ENCODE measurements at places on chromosomes 1 and 21. TPM values are rescaled to one million over a fixed set of nuclear protein-coding genes. Genes with fewer than 3 reads are reported as not detected.
A peak's percentile ranks its signal among the peaks of the same experiment; 100 is the strongest.

Gene GJA5
- 3.5 TPM for total RNA-seq

Gene HIVEP3
- 3.0 TPM for total RNA-seq

Gene EPHB2
- total RNA-seq = 22.2 TPM

Gene KRTAP13-2
- not detected for total RNA-seq

Gene LCE1F
- not detected for total RNA-seq

Gene NUP210L
- 0.10 TPM for total RNA-seq

Gene MYOC
- 5.2 TPM for total RNA-seq

Gene LRRN2
- total RNA-seq = 10.3 TPM

Gene KCNN3
- total RNA-seq = 12.9 TPM

Gene NOS1AP
- 6.8 TPM for total RNA-seq

Gene ECM1
- 9.2 TPM for total RNA-seq

Gene TTLL7
- 94.0 TPM for total RNA-seq

Gene CA14
- 33.7 TPM for total RNA-seq

Gene ATP1A2
- 2,060 TPM for total RNA-seq

Gene CAMK2N1
- 93.3 TPM for total RNA-seq

Gene BCL2L15
- total RNA-seq = 0.59 TPM

Gene AHCTF1
- 28.7 TPM for total RNA-seq

Gene PLA2G2C
- total RNA-seq = not detected

Gene S100A1
- 3.7 TPM for total RNA-seq

Gene ZSWIM5
- total RNA-seq = 7.9 TPM

Gene CYP4A22
- total RNA-seq = 0.22 TPM

Gene FAM131C
- 1.9 TPM for total RNA-seq

Gene RGS16
- 13.1 TPM for total RNA-seq

- DNase-seq = no peak
Observed at GRCh38 chr1:7060745-7061144, 275.5 kb downstream of the CAMTA1 start.

GRCh38 chr1:201214461-201214860, 23.8 kb downstream of the IGFN1 start:
- no peak for DNase-seq

- no peak for DNase-seq
Observed at GRCh38 chr1:167808104-167808503, 86.3 kb downstream of the MPZL1 start.

- no peak for DNase-seq
Observed at GRCh38 chr1:14956579-14957195, 196.9 kb upstream of the TMEM51 start.

- DNase-seq = no peak
Observed at GRCh38 chr1:223834660-223835263, 11.0 kb downstream of the TP53BP2 start.

DNA sequence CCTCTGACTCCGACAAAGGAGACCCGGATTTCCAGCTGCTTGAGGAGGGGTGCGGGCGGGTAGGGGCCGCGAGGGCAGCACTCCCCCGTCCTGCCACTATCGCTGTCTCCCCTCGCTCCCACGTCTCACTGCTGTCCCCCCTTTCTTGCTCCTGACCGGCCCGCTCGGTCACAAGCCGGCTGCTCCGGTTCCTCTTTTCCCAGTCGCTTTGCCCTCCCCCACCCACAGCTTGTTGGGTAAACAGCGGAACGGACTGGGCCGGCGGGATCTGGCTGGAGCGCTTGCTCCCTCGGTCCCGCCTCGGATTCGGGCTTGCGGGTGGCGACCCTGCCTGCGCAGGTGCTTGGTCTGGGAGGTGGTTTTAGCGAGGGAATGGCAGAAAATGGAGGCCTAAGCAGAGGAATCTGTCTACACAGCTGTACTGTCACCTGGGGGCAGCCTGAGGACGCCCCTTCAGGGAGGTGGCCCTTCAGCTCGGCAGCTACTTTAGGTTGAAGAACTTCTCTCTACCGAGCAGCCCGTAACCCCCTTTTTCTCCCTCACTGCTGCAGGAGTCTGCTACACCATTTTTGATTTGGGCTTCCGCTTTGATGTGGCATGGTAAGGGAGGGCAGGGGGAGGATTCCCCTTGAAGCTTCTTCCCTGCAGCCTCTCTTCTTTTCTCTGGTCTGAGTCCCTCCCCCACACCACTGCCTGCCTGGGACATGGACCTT, 645 bp downstream of the ATP6V0B start:
- no peak for DNase-seq

GRCh38 chr1:5455056-5455455, 537.2 kb downstream of the NPHP4 start:
- DNase-seq = no peak

DNA sequence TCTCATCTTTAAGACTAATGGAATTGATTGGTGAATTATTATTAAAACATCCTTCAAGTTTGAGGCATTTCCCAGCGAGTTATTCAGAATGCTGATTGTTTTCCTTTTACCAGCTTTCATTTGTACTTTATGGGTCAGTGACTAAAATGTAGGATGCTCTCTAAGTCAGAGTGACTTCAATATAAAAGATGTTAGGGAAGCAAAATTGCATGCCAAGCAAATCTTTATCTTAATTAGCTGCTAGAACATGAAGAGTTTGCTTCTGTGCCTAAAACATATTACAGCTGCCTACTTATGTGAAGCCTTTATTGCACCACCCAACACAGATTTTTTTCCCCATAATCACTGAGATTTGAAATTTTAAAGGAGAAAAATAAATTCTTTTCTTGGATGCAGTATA, 79.8 kb upstream of the CYYR1 start:
- DNase-seq = peak; percentile 50

DNA sequence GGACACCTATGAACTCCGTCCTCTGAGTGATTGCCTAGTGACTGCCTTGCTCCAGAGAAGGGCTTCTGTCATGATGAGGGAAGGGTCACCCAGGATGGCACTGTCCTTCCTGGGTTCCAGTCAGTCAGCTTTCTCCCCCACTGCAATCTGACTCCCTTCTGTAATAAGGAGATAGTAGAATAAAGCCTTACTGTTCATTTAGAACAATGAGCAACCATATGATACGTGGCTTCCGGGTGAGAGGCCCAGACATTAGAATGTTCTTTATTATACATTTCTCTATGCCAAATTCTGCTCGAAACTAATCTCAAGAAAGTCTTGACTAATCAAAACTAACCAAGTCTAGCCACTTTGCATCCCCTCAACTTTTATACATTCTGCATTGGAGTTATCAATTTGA, 8.5 kb upstream of the MTMR11 start:
- no peak for DNase-seq

- no peak for DNase-seq
Observed at GRCh38 chr1:112453876-112454275, 54.9 kb upstream of the WNT2B start.

DNA sequence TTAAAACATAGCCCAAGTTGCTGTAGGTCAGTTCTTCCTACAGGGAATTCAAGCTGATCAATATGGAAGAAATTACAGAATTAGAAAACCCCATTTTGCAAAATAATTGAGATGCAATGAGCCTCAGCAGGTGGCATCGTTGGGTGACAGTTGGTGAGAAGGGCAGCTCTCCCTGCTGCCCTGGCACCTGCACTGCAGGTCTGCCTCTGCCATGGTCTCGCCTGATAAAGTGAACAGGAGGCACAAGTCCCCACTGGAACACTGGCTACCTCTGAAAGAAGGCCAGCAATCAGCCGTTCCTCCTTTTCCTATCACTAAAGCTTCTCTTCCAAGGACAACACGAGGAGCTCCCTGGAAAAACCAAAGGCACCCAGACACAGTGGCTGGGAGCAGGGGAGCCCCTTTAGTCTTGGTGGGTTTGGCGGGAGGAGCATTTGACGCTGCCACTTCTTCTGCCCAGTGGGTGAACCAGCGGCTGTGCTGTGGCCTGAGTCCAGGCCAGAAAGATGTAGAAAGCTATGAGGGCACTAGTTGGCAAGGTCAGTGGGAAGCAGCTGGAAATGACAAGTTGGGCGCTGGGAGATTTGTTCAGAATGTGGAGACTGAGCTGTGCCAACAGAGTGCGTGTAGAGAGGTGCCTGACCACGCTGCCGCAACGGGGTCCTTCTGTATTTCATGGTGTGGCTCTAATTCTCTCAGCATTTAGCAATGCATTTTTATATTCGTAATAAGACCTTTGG, 93.1 kb downstream of the RIPK4 start:
- no peak for DNase-seq

GRCh38 chr1:26163684-26164035, 4.8 kb downstream of the FAM110D start:
- no peak for DNase-seq

- DNase-seq = no peak
Observed at GRCh38 chr1:113802367-113803007, 9.8 kb downstream of the RSBN1 start.

GRCh38 chr1:168470901-168471431, 72.8 kb downstream of the XCL2 start:
- DNase-seq = no peak

GRCh38 chr21:31731056-31731856, 662 bp downstream of the SCAF4 start:
- DNase-seq = peak; percentile 15

DNA sequence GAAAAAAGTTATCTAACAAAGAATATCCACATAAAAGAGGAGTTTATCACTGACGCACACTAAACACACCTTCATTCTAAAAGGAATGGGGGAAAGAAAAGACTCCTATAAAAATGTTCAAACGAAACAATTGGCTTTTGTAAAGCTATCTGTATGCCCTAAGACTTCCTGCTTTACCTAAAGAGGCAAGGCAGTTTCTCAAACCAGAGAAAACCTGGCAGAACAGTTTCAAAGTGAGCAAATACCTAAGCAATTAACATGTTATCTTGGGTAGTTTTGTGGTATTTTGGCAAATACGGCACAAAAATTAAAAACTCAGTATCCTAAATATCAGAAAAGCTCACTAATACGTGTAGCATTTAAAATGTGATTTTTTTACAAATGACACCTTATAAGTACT, 1.9 kb downstream of the PUM1 start:
- no peak for DNase-seq

GRCh38 chr1:6358144-6358624, 35.4 kb downstream of the ACOT7 start:
- no peak for DNase-seq

DNA sequence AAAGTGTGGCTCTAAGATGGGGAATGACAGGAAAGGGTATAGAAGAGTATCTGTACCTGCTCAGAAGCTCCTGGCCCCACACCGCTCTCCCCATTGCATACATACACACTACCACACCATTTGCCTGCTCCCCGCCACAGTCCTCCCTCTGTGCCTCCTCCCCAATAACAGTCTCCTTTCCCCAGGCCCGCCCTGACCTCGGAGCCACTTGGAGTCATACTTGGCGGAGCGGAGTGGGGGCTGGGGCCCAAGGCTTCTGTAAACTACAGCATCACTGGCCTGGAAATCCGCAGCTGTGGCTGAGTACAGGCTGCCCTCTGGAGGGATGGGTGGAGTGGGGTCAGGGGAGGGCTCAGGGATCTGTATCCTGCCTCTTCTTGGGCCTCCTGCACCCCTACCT, 8.6 kb downstream of the SEMA6C start:
- no peak for DNase-seq

- peak; percentile 19 for DNase-seq
Observed at GRCh38 chr1:23273450-23274133, 56.3 kb upstream of the HTR1D start.

- DNase-seq = no peak
Observed at GRCh38 chr1:87219626-87220025, 109.1 kb upstream of the LMO4 start.

GRCh38 chr1:154716011-154716410, 108.0 kb upstream of the ADAR start:
- peak; percentile 80 for DNase-seq

GRCh38 chr1:185044387-185044786, 971 bp upstream of the RNF2 start:
- no peak for DNase-seq

DNA sequence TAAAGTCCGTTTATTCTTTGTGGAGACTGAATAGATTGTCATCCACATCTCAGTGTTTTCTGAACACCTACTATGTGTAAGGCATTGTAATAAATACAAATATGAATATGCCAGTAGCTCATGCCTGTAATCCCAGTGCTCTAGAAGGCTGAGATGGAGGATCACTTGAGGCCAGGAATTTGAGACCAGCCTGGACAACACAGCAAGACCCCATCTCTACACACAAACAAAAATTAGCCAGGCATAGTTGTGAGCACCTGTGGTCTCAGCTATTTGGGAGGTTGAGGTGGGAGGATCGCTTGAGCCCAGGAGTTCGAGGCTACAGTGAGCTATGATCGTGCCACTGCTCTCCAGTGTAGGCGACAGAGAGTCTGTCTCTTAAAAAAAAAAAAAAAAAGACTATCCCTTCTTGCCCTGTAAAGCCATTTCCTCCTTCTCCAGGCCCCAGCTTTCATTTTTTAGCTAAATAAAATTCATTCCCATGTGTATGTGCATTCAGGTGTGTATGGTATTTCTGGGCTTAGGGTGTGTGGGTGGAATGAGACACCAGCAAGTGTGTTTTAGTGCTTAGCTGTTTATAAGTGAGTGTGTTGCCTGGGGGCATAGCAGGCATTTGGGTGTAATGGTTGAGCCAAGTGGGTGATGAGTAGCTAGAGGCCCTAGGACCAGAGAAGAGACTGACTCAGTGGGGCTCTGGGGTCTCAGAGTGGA, 7.8 kb downstream of the CELSR2 start:
- no peak for DNase-seq

DNA sequence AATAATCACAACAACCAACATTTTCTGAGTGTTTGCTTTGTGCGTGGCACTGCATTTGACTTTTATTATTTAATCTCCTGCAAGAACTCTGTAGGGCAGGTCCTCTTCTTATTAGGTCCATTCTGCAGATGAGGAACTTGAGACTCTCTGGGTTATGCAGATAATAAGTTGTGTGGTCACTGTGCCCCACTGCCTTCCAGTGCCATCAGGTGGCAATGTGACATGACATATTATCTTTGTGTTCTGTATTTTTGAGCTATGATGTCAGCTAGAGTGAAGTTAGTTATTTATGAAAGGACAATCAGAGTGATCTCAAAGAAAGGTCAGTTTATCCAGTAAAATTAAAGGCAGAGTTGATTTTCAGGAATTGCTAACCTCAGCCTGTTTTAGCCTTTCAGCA, 196.0 kb downstream of the FMN2 start:
- DNase-seq = no peak

- no peak for DNase-seq
Observed at GRCh38 chr1:201014816-201015200, 8.7 kb downstream of the KIF21B start.

DNA sequence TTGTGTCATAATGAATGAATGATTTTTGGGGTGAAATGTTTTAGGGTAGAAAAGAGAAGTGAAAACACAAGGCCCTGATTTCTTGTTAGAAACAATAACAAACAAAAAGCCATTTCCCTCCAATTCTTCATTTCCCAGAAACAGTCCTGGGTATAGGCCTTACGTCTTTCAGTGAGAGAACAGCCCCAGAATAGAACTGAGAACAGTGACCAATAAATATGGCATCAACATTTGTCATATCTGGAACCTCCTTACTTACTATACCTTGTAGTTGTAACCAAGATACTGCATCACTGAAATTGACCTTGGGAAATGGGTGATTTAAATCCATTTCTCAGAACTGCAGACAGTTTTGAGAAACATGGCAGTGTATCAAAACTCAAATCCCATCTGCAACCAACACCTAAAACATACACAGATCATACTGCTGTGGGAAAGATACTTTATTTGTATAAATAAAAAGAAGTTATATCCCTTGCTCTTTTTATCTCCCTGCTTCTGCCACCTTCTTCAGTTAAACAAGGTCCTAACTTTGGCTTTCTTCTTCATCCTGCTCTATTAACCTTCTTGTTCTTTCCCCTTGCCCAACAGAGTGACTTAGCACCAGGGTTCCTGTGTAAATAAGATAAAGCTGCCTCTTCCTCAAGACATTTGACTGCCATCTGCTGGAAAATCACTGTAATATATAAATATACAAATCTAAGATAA, 19.5 kb downstream of the XKR8 start:
- DNase-seq = peak; percentile 85

GRCh38 chr1:87730274-87731216, 401.9 kb downstream of the LMO4 start:
- no peak for DNase-seq

Measured in spinal cord (tissue), 10 donors.